ENCODE measurements at places on chromosomes 3 and 15.

- DNase-seq = no peak
These were observed 153.9 kb upstream of the ARHGEF26 start for GRCh38 chr3:153967260-153967659.

- no peak for DNase-seq
These were observed 63.8 kb upstream of the TFRC start for GRCh38 chr3:196145468-196146262.

DNA sequence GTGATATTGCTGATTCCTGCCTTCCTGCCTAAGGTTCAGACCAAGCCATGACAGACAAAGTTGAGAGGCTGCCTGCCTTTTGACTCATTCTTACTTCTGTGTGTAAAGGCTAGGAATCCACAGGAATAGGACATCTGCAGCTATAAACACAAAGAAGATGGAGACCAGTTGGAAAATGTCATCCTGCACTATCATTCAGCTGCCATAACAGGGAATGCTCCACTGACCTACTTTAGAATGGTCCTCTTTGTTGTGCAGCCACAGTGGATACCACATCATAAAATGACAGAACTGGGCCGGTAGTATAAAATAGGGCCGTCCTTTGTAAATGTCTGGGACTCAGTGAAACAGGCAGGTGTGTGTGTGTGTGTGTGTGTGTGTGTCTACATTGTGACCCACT, 75.1 kb downstream of the STAC start:
- DNase-seq = no peak

DNA sequence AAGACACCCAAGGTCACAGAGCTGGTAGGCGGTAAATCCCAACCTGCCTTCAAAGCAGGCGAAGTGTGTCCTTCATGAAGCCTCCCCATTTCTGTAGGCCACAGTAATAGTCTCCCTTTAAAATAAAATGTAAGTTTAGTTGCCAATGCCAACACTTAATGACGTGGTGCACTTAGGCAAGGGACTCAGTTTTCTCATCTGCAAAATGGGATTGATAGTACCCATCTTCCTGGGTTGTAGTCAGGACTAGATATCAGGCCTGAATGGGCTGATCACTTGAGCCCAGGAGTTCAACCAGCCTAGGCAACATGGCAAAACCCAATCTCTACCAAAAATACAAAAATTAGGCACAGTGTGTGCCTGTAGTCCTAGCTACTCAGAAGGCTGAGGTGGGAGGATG, 114.6 kb downstream of the SHQ1 start:
- DNase-seq = no peak

GRCh38 chr15:43775411-43775965, 1.3 kb downstream of the ELL3 start:
- DNase-seq = no peak

GRCh38 chr3:148582126-148582525, 115.6 kb upstream of the AGTR1 start:
- DNase-seq = no peak

DNA sequence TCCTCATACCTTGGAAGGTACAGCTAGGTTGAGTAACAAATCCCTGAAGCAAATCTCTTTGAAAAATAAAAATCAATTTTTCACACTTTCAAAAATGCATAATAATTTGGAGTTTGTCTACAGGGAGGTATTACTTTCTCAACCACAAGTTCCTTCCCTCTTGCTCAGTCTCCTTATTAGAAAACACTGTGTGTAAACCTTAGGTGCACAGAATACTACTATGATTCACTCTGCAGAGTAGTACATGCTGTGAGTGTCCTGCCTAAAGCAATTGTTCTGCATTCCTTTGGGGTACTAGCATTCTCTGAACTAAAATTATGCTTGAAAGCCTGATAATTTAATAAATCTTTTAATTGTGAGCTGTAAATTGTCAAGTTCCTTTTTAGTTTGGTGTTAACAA, 115.9 kb upstream of the EPHA3 start:
- no peak for DNase-seq

DNA sequence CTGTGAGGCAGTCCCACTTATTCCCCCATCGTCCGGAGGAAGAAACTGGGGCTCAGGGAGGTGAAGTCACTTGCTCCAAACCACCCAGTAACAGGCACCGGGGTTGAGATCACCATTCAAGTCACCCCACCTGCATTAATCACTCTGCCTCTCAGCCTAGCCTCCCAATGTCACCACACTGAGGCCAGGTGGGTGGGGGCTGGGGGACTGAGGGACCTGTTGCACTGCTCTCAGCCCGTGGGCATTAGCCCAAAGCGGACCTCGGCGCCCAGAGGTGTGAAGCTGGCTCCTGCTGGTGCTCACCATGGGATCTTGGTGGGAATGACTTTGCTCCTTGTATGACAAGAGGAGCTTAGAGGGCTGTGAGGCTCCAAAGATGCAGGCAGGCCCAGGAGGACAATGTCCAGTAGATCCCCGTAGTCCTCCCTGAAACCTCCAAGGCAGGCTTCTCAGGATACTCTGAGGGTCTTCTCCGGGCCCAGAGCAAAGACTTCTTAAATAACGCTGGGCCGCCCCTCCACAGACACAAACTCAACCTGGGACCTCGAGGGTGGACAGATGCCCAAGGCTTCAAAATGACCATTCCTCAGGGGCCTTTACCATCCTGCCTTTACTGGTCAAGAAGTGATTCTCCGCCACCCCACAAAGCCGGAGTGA, 1.7 kb downstream of the NT5DC2 start:
- no peak for DNase-seq

DNA sequence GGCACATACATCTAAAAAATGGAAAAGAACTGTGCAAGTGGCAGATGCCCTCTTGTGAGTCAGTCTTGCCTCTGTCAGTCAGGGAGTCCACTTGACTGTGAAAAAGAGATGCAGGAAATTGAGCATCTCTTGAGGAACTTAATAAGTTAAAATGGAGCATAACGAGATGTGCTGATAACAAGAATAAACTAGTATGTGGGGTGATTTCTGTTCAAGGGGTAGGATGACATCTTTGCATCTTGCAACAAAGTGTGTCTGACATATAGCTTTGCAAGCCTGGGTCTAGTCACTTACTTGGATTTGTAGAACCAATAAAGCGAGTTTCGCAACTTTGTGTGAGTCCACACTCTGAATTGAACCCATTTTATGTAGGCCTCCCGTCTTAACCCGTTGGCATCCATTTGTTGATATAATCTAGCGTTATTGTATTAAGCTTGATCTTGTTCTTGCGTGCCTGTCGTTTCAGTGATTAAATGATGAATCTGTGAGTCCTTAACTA, 2.2 kb downstream of the USP3 start:
- DNase-seq = no peak

Data from AG04449 (cell line).